ENCODE measurements at places on chromosomes 3 and 15.

GRCh38 chr15:65134538-65134937 is 930 bp upstream of the PDCD7 start:
- no peak for DNase-seq

- DNase-seq, result no peak
Observed at GRCh38 chr3:124277144-124277890, 285.4 kb upstream of the ROPN1 start.

DNA sequence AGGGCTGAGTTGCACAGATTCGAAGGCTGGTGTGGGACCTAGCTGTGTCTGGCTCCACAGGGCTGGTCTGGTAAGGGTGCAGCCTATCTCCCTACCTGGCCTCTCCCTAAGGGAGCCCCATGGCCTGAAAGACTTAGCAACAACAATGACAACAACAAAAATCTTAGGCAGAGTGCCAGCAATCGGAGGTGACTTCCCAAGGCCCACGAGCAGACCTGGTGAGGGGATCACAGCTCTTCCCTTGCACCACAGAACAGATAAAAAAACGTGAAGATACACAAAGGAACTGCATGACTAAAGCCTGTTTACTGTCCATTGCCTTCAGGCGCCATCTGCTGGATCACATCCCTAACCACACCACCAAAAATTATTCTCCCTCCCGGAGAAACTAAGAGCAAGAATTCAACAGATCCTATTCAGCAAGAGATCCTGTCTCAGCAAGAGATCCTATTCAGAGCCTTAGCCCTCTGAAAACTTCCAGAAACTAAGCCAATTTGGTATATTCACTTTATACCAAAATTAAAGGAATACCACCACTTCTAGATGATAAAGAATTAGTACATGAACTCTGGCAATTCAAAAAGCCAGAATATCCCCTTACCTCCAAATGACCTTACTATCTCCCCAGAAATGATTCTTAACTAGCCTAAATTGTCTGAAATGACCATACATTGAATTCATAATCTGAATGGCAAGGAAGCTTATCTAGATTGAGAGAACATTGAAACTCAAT is 24.1 kb upstream of the OR5K4 start:
- DNase-seq, result no peak

- no peak for DNase-seq
Observed at GRCh38 chr3:29609328-29609811, 328.5 kb downstream of the RBMS3 start.

GRCh38 chr3:134809427-134810051 is 14.5 kb downstream of the EPHB1 start:
- no peak for DNase-seq

DNA sequence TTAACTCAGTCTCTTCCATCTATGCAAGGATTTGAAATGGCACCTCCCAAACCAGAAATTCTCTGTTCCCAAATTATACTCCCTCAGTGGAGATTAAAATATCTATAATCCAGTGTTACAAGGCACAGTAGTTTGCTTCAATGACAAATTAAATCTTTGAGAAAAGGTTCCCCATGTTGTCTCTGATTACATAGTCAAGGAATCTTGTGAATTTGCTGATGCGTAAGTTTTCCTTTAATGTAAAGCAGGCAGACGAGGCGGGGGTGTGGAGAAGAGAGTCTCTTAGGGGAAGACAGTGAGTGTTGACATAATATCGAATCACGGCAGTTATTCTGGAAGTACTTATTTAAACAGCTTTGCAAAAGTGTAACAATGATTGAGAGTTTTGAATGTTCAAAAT is 236.4 kb upstream of the RARB start:
- DNase-seq, result no peak

- DNase-seq, result no peak
Observed at GRCh38 chr3:154129625-154130024, 8.4 kb downstream of the ARHGEF26 start.

GRCh38 chr3:128786434-128787020 is 60.5 kb downstream of the RAB7A start:
- no peak for DNase-seq

GRCh38 chr3:39541917-39542329 is 74.4 kb downstream of the MOBP start:
- DNase-seq, result no peak

All from stimulated activated CD8-positive, alpha-beta memory T cell treated with anti-CD3 and anti-CD28 coated beads, Interleukin-15, amount 100 ng/mL, for 24 hours (primary cell).